Hair follicular keratinocyte (primary cell): ENCODE measurements at places on chromosomes 12 and 14. TPM values are rescaled to one million over a fixed set of nuclear protein-coding genes. Genes with fewer than 3 reads are reported as not detected.

NEUROD4 gene
- total RNA-seq = not detected in 2 replicates

LRFN5 gene
- total RNA-seq = not detected in 2 replicates

TSPAN19 gene
- total RNA-seq = 0.55 and 0.57 TPM in 2 replicates

ETFBKMT gene
- total RNA-seq = 0.57 and 0.86 TPM in 2 replicates

UBC gene
- 930 and 1,435 TPM in 2 replicates for total RNA-seq
